Keratinocyte (primary cell): ENCODE measurements at places on chromosomes 2 and 18. TPM values are rescaled to one million over a fixed set of nuclear protein-coding genes. Genes with fewer than 3 reads are reported as not detected.

The SCN7A gene
- not detected in 3 replicates for polyA plus RNA-seq

The BMPR2 gene
- 28.2 to 37.9 TPM (median 31.9 TPM) in 3 replicates for polyA plus RNA-seq

The ASB18 gene
- polyA plus RNA-seq = not detected in 3 replicates

DNA sequence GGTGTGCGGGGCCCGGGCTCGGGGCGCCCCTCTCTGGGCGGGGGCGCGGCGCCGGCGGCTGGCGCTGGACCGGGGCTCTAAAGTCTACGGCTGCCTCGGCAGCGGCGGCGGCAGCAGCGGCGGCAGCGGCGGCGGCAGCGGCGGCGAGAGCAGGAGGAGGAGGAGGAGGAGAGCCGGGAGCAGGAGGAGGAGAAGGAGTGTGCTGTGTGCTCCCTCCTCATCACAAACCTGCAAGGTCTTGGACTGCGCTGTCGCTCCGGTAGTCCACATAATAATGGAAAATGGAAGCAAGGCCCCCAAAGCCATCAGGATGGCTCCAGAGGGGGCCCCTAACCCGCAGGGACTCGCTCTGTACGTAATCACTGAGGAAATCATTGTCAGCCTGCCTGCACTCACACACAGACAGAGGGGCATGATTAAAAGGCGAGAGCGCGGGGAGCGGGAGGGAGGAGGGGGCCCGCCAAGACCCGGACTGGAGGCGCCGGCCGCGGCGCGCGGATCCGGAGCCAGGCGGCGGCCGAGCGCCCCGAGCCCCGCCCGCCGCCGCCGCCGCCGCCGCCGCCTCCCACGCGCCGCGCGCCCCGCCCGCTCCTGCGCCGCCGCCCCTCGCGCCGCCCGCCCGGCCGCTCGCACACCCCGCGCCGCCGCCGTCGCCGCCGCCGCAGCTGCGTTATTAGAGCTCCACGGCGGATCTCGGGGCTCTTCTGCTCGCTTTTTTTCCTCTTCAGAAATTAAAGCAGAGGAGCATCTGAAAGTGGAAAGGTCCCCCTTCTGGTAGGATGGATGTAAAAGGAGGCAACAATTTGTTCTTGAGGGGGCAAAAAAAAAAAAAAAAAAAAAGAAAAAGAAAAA, at the start of gene ZNF521:
ZNF521 (minus strand) TSS at position 390 of the 852 bp plus-strand sequence. CDS start 1,220 bp downstream, outside the sequence.
- no peak for DNase-seq

GRCh38 chr2:120943403-120944034, 207.9 kb downstream of the GLI2 start:
- no peak for DNase-seq

DNA sequence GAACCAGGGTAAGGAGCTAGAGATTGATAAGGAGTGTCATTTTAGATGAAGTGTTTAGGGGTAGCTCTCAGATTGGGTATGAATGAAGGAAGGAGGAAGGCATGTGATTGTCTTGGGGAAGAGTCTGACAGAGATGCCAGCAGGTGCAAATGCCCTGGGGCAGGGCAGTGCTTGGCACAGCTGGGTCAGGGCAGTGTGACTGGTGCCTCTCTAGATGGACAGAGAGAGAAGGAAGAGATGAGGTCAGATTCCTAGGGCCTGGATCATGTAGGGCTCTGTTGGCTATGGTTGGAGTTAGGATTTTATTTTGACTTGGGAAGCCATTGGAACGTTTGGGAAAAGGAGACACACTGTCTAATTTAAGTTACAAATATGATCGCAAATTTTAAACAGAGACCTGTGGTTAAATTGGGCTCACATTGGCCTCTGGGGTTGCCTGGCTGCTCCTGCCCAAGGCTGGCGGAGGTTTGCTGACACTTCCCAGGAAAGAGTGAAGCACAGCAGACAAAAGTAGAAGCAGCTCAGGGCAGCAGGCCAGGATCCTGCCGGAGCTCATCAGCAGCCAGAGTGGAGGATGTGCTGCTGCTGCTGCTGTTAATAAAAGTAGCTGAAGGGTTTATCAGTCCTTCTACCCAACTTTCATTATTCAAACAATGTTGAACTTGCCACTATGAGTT, 32.7 kb upstream of the FHL2 start:
- DNase-seq = no peak

DNA sequence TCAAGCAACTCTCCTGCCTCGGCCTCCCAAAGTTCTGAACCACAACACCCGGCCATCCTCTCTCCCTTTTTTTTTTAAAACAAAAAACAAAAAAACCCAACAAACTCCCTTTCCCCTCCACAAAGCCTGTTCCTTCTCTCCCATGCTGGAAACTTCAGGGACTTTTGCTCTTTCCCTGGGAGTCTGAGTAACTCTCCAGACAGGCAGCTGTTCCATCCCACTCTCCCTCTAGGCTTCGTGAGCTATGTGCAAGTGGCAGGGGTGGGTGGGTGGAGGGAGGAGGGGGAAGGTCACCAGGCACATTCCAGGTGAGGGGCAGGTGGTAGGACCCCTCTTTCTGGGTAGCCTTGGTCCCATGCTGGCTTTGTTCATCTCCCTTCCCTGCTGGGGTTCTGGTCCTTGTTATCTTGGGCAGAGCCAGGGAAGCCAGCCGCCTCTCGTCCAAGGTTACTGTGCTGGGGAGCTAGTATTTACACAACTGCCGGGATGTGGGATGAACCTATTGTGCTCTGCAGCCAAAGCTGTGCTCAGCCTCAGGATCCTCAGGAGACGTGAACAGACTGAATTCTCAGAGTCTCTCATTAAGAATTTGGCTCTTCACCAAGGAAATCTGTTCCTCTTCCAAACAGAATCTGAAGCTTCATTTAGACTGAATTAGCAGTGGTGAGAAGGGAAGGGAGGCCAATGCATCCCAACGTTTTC, 106.9 kb downstream of the LIPG start:
- no peak for DNase-seq

GRCh38 chr2:198587741-198588140, 783.3 kb downstream of the PLCL1 start:
- no peak for DNase-seq

GRCh38 chr18:50061876-50062517, 132.9 kb downstream of the MYO5B start:
- no peak for DNase-seq

- no peak for DNase-seq
Measured at GRCh38 chr2:188811522-188811921, 162.7 kb upstream of the COL3A1 start.

DNA sequence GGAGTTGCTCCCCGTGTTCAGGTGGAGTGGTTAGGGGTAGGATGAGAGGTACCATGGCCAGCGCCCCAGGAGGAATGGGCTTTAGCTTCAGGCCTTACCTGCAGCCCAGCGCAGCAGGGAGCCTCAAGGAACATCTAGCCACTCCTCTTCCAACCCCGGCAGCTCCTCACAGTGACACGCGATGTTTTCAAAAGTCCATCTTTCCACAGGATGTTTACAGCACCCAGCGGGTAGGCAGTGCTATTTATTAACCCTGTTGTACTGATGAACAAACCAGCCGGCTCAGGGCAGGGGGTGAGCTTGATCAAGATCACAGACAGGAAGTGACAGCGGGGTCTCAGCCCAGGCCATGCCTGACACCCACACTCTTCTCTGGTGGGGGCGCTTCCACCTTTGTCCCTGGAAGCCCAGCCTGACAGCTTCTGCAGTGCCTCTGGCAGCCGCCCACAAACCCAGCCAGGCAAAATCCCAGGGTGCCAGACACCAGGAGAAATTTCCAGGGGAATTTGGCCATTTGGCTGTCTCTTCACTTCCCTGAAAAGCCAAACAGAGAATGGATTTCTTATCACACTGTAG, 18.4 kb upstream of the PRLH start:
- no peak for DNase-seq
